Stimulated activated CD8-positive, alpha-beta memory T cell treated with anti-CD3 and anti-CD28 coated beads, Interleukin-15, amount 100 ng/mL, for 24 hours (primary cell): ENCODE measurements at places on chromosomes 6 and 20.

GRCh38 chr20:41331731-41332130, 8.9 kb upstream of the LPIN3 start:
- no peak for DNase-seq

- no peak for DNase-seq
These were observed 83.7 kb downstream of the FILIP1 start for GRCh38 chr6:75409928-75410327.

GRCh38 chr20:54476169-54477009, 996 bp downstream of the DOK5 start:
- no peak for DNase-seq

GRCh38 chr20:63443606-63444395, 28.7 kb downstream of the KCNQ2 start:
- DNase-seq = no peak

GRCh38 chr20:36043441-36043840, 75.1 kb downstream of the CNBD2 start:
- DNase-seq = no peak

DNA sequence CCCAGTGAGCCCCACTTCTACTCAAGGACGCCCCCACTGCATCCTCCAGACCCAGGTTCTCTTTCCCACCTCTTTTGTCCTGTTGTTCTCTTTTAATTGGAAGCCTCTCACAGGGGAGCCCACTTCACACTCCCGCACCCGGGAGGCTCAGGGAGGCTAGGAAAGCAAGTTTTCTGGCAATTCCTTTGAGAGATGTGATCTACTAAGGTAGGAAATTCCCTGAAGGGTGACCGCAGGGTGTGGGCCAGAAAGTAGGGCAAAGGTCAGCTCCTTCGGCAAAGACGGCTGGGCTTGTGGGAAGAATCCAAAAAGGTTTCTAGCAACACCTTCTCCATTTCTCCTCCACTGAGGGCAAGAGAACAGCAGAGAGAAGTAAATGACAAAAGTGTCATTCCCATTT, 98.1 kb upstream of the PTPN1 start:
- no peak for DNase-seq

- no peak for DNase-seq
These were observed 28.9 kb upstream of the C6orf58 start for GRCh38 chr6:127547904-127548649.
